ENCODE measurements at places on chromosomes 7 and 10.

- DNase-seq: peak; percentile 63
Measured at GRCh38 chr10:6136215-6137201, 47.7 kb downstream of the RBM17 start.

DNA sequence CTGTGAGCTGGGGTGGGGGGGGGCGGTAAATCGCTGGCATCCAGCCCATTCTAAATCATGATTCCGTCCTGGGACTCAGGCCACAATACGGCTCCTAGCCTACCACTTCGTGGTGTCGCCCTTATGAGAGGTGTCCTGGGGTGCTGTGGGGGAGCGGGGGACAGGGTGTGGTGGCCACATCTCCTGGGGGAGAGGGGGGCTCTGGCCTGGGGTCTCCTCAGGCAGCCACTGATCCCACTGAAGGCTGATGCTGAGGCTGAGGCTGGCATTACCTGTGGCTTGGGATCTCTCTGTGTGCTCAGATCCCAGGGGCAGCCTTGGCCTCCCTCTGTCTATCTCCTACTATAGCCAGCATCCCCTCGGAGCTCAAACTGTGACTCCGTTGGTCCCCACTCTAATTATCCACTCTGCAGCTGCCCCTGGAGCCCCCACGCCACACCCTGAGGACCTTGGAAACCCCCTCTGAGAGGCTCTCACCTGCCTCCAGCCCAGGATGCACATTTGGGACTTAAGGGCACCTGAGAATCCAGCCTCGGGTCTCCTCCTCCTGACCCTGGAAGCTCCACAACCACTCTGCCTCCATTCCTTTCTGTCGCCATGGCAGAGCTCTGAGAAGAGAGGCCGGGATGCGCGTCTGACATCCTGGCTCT lies 249.3 kb upstream of the TCERG1L start:
- no peak for DNase-seq

- DNase-seq: no peak
Measured at GRCh38 chr7:27179503-27180430, 5.3 kb downstream of the HOXA11 start.

DNA sequence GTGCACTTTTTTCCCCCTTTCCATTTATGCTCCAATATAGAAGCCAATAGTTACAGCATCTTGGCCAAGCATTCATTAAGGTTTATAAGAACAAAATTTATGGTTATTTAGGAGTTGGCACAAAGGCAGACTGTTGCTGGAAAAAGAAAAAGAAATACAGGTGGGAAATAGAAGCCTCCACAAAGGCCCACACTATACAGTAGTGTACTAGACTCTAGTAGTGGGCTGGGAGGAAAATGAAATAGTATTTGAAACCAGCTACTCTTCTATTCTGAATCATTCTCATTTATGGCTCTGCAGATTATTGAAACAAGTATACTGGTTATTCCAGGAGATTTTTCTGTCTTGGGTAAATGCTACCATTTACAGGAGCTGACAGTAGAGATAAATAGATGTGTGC lies 80.9 kb upstream of the CDK6 start:
- DNase-seq: no peak

DNA sequence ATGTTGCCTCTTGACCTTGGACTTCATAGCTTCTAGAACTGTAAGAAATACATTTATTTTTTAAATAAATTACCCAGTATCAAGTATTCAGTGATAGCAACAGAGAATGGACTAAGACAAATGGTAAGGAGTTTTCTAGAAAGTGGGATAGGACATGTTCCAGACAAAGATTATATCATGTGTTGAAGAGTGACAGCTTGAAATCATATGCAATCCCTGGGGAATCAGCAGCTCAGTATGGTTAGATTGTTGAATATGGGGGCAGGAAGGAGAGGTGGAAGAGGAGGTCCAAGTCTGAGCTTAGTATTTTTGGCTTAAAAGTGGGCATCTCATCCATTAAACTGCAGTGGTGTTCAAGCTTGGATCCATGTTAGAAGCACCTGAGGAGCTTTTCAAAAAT lies 74.1 kb downstream of the ENTPD1 start:
- no peak for DNase-seq

DNA sequence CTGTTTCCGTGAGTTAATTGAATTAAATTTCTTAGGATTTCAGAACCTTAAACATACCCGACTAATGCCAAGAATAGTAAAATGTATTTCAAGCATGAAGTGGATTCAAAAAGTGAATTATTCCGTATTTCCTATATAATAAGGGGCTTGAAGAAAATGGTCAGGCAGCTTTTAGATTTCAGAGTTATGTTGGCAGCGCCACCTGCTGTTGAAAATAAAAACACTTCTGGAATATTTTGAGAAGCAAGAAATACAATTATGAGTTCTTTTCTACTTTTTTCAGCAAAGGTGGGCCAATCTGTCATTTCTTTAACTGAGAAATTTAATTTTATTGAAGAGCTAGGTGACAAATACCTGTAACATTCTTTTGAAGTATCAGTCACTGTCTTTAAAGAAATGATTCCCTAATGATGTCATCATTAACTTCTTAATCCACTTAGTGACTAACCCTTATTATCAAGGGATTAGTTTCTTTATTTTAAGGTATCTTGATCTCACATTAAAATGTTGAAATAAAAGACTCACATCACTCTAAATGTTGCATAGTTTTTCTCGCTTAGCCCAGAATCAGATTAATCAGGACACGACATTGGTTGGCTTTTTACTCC lies 36.6 kb upstream of the AGR3 start:
- DNase-seq: no peak

DNA sequence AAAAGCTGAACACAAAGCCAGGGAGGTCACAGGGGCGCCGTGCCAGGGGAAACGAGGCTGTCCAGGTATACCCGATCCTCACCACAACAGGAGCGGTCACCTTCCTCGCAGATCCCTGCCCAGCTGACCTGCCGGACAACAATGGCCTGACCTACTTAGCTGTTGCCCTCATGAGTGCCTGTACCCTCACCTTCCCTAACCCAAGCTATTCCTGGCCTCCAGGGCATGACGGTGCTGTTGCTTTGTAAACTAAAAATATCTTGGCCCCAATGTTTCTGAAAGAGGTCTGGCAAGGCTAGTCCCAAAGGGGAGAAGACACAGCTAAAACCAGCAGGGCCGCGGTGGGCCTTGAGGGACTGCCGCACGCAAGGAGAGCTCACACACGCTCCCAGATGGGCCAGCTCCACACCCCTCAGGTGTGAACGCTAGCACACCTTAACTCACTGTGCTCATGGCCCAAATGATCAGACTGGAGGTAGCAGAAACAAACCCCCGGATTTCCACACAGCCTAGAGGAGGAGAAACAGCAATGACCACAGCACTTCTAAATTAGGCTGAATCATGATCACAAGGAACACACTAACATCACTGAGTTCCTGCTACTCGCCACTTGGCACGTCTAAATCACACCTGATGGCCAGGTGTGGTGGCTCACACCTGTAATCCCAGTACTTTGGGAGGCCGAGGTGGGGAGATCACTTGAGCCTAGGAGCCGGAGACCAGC lies 66.3 kb upstream of the CYTH3 start:
- no peak for DNase-seq

GRCh38 chr7:55472928-55473725 lies 99.2 kb downstream of the VOPP1 start:
- DNase-seq: no peak

All from HFF-Myc (cell line).